Right ventricle myocardium inferior (tissue), 1 donor: ENCODE measurements at places on chromosomes 7 and 10.

- peak; percentile 82 for DNase-seq
These were observed 32.2 kb upstream of the TRIL start for GRCh38 chr7:28990200-28990960.

DNA sequence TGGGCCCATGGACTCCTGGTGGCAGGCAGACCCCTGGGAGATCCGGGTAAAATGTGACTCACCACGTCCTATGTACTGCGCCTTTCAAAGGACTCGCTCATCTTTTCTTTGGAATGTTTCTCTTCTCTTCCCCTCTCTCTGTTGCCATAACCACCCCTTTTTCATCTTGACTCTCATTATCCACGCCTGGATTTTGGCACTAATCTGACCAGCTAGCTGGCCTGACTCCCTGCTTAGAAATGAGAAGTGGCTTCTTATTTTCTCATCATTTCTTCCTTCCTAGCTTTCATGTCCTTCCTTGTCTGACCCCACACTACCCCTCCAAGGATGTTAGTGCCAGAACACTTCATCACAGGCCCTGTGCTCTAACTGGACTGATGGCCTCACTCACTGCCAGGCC lies 98.0 kb upstream of the FAM171A1 start:
- DNase-seq: no peak

DNA sequence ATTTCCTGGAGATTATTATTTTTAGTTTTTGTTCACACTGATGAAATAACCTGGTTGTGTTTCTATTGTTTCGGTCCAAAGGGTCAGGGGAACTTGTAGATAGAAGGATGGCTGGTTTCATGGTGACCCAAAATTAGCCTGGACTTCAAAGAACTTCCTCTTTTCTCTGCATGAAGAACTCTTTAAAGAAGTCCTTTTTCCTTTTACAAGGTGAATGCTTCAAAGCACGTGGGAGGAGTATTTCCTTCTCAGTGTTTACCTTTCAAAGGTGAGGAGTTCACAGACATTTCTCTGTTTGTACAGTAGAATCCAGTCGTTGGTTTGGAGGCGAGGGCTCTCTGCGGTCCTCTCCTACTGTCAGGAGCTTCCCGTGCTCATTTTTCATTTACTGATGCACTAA lies 561.7 kb downstream of the GATA3 start:
- no peak for DNase-seq

- peak; percentile 55 for DNase-seq
These were observed 59.8 kb upstream of the PTN start for GRCh38 chr7:137403353-137403695.

- no peak for DNase-seq
These were observed 178.5 kb downstream of the TCF7L2 start for GRCh38 chr10:113128450-113129070.

GRCh38 chr10:43901744-43902504 lies 253.2 kb upstream of the ZNF32 start:
- no peak for DNase-seq
